A375 (cell line): ENCODE measurements at places on chromosomes 4 and X. TPM values are rescaled to one million over a fixed set of nuclear protein-coding genes. Genes with fewer than 3 reads are reported as not detected.

The TCEAL2 gene
- 0.08 TPM in 1 of 2 replicates, not detected in the other for total RNA-seq

The KCND1 gene
- 0.30 and 0.96 TPM in 2 replicates for total RNA-seq

The RPA4 gene
- 0.68 and 0.82 TPM in 2 replicates for total RNA-seq

The BEND2 gene
- total RNA-seq, result not detected in 2 replicates

The LRRC66 gene
- 0.03 and 0.11 TPM in 2 replicates for total RNA-seq

The CNGA1 gene
- 1.1 TPM in 1 of 2 replicates, not detected in the other for total RNA-seq

The FGB gene
- not detected in 2 replicates for total RNA-seq

The SOWAHD gene
- total RNA-seq, result not detected in 2 replicates

The TLL1 gene
- 0.11 TPM in 1 of 2 replicates, not detected in the other for total RNA-seq

The LRIT3 gene
- total RNA-seq, result 0.13 TPM in 1 of 2 replicates, not detected in the other

The C4orf51 gene
- total RNA-seq, result not detected in 2 replicates

The WDR1 gene
- 192 and 236 TPM in 2 replicates for total RNA-seq

The ZNF518B gene
- 24.5 and 31.1 TPM in 2 replicates for total RNA-seq

The GABRA4 gene
- total RNA-seq, result 0.03 TPM in 1 of 2 replicates, not detected in the other
